ENCODE measurements at places on chromosomes 7 and 10.

- DNase-seq = no peak
Measured at GRCh38 chr10:119242186-119242585, 34.8 kb downstream of the GRK5 start.

DNA sequence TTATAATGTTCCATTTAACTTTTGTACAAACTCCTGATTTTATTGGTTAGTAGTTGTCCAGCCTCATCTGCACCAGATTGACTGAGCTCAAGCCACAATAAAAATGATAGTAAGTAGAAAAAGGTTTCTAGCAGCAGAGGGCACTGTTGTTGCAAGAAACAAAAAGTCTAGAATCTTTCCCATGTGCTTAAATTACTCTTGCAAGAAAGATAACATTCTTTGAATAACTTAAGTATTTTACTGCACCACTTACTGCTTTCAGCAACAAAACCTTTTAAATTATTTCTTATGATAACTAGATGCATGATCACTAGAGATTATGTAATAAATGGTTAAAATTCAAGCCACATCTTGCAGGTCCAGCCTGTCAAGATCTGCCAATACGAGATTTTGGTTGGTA is 27.0 kb downstream of the LMOD2 start:
- no peak for DNase-seq

- DNase-seq = no peak
Measured at GRCh38 chr7:48806731-48807130, 117.6 kb upstream of the CDC14C start.

DNA sequence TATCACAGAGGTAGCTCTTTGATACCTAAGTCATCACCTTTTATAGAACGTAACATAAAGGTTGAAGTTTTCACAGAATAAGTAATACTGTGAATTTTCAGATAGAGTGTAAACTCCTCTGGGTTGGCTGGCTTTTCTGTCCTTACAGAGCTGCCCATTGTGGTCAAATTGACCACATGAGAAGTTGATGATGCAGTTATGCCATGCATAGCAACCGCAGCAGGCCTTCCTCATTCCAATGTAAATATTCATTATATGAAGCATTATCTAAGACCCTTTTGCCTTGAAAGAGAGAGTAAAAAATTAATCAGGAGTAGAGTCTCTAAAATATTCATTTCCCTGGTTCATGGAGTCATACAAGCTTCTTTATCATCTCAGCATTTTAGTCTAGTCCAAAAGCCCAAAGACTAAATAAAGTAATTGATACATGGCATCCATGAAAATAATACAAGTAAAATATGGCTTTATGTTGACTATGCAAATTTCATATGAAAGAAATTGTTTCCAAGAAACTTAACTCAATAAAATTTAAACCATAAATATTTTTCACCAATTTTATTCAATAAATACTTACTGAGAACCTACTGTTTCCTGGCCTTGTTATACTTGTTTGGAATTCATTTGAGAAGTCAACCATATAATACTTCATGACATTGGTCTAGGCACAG is 516.4 kb downstream of the PCDH15 start:
- DNase-seq = no peak

DNA sequence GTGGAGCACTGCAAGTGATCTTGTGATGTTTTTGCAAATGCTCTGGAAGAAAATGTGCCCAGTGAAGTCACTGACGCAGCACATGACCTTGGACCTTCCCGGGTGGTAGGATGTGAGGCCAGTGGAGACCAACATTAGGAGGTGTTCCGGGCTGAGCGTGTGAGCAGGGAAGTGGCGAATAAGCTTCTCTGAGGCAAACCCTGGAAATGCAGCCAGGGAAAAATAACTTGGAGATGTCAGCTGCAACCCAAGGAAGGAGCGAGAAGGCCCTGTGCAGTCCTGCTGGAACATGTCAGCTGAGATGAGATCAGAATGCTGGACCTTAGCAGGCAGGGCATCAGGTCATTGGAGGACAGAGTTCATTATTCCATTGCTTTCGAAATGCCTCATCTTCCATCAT is 18.6 kb upstream of the SDK1 start:
- DNase-seq = no peak

DNA sequence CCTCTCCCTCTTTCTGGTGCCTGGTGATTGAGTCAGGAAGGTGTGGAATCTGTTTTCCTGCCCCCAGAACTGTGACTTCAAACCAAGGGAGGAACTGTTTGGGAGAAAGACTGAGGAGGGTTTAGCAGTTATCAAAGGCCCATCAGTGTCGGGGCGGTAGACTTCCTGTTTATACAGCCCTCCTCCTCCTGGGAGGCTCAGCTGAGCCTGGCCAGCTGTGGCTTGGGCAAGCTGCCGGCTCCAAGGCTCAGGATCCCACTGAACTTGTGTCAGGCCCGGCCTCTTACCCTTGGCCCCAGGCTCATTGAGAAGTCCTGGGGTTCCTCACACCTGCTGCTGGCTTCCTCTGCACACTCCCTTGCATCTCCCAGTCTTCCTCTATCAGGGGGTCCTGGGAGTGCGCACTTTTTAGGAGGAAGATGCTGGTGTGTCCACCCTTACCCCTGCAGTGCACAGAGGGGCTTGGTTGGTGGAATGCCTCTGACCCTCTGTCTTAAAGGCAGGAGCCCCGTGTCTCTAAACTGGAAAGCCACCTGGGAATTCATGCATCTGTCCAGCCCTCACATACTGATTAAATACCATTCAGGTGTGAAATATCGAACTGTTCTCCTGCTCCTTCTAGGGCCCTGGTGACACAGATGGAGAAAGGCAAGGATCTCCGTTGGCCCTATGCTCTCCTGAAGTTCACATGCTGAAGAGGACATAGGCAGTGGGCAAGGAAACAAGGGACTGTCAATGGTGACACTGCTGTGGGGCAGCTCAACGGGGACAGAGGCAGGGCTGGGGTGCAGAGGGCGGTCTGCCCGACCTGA is 32.4 kb downstream of the CXCL12 start:
- DNase-seq = no peak

DNA sequence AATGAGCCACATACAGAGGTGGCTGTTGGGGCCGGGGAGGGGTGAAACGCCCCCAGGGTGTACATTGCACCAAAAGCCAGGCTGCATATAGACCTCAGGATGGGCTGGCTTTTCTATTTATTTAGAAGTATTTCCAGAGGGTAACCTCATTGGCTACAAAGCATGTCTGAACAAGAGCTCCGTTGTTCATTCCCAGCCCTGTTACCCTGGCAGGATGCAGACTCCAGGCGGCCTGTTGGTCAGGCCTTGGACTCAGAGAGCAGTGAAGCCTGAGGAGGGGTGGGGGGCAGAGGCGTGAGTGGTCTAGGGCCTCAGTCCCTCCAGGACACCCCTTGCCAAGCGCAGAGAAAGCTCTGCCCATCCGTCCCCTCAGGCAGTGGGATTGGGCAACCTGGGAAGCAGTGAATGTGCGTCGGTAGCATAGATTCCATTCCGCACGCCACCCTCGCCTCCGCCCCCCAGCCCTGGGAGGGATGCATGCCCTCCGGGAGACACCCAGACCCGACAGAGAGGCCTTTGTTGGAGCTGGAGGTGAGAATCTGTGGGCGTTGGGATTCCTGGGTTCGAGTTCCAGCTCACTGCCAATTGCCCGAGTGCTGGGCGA is 41.9 kb downstream of the TCF7L2 start:
- peak; percentile 28 for DNase-seq

DNA sequence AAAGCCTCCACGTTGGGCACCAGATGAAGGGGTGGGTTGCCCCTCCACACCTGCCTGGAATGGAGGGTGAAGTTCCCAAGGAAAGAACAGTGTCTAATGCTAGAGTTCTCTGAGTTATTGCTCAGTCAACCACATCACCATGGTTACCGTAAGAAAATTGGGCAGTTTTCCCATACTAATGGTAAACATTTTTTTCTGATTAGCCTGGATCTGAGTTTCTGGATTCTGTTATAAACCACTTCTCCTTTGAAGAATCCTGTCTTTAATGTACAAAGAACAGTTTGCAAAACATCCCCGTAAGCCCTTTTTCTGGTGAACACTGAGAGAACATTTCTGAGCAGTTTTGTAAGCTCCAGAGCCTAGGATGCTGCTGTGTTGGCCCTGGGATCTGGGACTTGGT is 45.5 kb downstream of the ABCC2 start:
- DNase-seq = no peak

DNA sequence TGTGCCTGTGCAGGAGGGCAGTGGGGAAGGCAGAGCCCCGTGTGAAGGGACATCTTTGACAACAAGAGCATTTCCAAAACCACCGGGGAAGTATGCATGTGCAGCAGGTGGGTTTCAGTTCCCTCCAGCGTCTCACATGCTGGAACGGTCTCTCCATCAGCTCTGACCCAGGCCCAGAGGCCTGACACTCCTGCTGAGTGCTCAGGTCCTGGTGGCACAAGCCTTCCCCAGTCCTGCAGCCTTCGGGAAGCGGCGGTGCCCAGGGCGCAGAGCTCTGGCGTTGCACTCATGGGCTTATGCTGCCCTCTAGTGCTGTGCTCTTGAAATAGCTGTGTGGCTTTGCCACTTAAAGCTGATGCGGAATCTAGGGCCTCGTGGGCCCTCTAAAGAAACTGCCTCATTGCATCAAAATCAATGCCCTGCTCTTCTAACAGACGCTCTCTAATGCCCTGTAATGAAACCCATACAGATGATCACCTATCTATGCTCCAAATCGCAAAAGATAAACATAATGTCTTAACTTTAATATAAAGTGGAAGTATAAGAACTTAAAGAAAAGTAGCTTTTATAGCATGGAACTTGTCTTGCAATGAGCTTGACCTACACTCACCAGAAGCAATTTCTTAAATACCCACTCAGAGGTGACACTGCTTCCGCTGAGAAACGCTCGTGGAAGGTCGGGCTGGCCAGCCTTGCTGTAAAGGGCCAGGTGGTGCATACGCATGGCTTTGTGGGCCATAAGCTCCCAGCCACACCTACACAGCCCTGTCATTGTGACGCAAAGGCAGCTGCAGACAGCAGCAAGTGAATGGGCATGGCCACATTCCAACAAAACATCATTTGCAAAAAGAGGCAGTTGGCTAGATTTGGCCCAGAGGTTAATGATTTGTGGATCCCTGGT is 38.6 kb downstream of the CLRN3 start:
- DNase-seq = peak; percentile 11

DNA sequence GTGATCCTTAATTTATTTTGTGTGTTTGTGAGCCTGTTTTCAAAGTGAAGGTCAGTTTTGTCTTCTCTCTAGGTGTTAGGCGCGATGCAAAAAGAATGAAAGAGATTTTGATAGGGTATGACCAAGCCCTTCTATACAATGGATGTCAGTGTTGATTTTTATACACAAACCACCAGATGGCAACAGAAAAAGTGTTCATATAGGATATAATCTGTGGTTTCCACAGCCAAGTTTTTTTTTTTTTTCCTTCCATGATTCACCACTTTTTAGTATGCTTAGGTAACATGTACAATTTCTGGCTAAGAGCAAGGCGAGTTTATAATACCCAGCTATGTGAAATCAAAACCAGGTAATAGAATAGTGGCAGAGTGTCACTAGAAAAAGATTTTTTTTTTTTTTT is 8.1 kb downstream of the SDK1 start:
- no peak for DNase-seq

DNA sequence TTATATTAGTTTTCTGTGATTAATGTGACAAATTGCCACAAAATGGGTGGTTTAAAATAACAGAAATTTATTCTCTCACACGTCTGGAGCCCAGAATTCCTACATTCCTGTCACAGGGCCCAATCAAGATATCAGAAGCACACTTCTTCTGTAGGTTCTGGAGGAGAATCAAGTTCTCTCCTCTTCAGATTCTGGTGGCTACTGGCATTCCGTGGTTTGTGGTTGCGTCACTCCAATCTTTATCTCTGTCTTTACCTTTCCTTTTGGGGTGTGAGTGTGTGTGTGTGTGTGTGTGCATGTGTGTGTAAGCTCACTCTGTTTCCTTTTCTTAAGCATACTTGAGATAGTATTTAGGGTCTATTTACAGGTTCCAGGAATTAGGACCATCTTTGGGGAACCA is 115.5 kb upstream of the DKK1 start:
- no peak for DNase-seq

- no peak for DNase-seq
Measured at GRCh38 chr7:57204411-57204811, 72.2 kb upstream of the ZNF479 start.

Measured in keratinocyte (primary cell).